ENCODE measurements at places on chromosomes 2 and 18.

DNA sequence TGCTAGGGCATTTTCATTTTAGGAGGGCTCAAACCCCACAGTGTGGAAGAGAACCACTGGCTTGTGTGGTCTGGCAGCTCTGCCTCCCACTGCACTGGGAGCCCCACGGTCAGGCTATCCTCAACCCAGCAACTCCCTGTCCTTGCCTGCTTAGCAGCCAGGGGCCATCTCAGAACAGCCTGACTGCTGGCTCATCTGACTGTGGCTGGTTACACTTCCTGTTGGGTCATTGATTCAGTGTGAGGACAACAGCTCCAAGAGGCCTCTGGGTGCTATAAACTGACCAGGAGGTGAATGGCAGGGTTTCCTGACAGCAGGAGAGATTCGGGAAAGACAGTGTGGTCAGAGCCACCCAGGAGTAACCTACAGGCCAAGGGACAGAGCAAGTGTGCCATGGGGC is 40.1 kb downstream of the AMER3 start:
- no peak for DNase-seq

DNA sequence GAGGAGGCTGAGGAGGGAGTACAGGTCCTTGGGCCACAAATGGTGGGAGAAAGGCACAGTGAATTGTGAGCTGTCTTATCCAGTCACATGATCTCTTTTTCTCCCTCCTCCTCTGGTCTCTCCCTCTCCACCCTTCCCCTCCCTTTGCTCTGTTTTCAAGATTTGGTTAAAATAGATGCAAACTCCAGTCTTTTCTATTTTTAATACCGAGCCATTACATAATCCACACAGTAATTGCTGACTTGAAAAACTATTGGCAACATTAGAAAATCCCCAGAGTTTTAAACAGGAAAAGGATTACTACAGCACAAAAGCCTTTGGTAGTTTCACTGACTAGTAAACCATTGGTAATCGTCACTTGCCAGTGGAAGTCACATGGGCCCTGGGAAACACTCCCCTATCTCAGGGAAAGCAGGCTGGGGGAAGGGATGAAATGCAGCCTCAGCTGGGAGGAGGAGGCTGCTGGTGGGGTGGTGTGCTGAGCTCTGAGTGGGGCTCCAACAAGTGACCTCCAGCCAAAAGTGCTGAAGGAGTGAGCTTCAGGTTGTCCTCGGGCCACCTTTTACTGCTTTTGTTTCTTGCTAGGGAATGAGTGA is 57.4 kb upstream of the PCBP1 start:
- no peak for DNase-seq

DNA sequence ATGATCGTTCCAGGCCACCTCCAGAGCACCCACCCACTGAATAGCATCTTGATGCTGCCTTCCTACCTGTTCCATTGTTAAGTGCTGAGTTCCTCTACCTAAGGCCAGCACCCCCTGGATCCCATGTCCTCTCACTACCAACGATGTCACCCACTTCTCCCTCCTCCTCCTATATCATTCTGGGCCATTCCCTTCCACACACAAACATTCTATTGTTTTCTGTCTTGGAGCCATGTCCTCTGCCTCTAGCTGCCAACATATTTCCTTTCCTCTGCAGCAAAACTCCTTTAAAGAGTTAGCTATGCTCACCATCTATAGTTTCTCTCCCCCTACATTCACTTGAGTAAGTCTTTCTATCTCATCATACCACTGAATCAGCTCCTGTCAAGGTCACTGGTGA is 64.0 kb upstream of the ACKR3 start:
- no peak for DNase-seq

- no peak for DNase-seq
These were observed 112.4 kb downstream of the DNER start for GRCh38 chr2:229601936-229602335.

GRCh38 chr2:24580561-24580960 is 89.5 kb downstream of the NCOA1 start:
- DNase-seq, result no peak

DNA sequence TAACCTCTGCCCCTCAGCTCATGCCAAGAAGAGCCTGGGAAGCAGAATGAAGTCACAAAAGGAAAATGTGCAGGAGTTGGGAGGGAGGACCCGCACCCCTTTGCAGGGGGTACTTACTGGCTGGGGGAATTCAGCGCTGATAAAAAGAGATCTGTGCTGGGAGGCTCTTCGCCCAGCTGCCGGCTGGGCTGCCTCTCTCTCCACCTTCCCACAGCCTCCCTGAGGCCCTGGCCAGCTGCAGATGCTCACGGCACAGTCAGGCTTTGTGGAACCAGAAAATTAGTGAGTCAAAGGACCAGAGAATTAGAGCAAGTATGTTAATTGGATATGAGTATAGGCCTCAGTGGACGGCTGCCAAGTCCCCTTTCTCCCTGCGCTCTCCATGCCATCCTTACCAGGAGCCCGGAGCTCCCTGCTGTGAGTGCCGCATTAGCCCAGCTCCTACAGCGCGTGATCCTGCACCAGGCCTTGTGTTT is 181.7 kb upstream of the SH3BP4 start:
- DNase-seq, result no peak
